ENCODE measurements at places on chromosomes 5 and 9.

DNA sequence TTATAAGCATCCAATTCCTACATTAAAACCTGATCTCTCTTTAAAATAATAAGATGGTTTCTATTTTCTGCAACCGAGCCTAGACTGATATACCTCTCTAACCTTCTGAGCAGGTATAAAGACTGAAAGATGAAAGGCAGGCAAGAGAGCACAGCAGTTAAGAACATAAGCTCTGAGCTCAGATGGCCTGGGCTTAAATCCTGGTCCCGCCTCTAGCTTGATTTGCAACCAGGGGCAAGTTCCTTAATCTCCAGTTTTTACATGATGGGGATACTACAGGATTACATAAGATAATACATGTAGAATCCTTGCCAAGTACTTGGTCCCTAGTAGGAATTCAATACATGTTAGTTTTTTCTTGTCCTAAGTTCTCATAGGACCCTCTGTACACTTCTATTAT is 33.9 kb downstream of the SLC24A2 start:
- DNase-seq = no peak

GRCh38 chr9:129995409-129996160 is 47.4 kb downstream of the FNBP1 start:
- DNase-seq = no peak

- DNase-seq = peak; percentile 37
These were observed 129.0 kb upstream of the ALDH1B1 start for GRCh38 chr9:38263532-38263931.

GRCh38 chr9:125649826-125650225 is 57.2 kb downstream of the MAPKAP1 start:
- no peak for DNase-seq

GRCh38 chr9:7093040-7093439 is 335.3 kb downstream of the KDM4C start:
- no peak for DNase-seq

Data from fibroblast of skin of abdomen (primary cell).